Right renal cortex interstitium (tissue), 3 donors: ENCODE measurements at places on chromosomes 12 and 14. TPM values are rescaled to one million over a fixed set of nuclear protein-coding genes. Genes with fewer than 3 reads are reported as not detected.
A peak's percentile ranks its signal among the peaks of the same experiment; 100 is the strongest.

The C12orf50 gene
- polyA plus RNA-seq = 0.45 TPM

The DTX1 gene
- 11.0 TPM for polyA plus RNA-seq

The LHX5 gene
- not detected for polyA plus RNA-seq

The AICDA gene
- 0.79 TPM for polyA plus RNA-seq

The KRT85 gene
- polyA plus RNA-seq = not detected

The RPGRIP1 gene
- polyA plus RNA-seq = 0.39 TPM

DNA sequence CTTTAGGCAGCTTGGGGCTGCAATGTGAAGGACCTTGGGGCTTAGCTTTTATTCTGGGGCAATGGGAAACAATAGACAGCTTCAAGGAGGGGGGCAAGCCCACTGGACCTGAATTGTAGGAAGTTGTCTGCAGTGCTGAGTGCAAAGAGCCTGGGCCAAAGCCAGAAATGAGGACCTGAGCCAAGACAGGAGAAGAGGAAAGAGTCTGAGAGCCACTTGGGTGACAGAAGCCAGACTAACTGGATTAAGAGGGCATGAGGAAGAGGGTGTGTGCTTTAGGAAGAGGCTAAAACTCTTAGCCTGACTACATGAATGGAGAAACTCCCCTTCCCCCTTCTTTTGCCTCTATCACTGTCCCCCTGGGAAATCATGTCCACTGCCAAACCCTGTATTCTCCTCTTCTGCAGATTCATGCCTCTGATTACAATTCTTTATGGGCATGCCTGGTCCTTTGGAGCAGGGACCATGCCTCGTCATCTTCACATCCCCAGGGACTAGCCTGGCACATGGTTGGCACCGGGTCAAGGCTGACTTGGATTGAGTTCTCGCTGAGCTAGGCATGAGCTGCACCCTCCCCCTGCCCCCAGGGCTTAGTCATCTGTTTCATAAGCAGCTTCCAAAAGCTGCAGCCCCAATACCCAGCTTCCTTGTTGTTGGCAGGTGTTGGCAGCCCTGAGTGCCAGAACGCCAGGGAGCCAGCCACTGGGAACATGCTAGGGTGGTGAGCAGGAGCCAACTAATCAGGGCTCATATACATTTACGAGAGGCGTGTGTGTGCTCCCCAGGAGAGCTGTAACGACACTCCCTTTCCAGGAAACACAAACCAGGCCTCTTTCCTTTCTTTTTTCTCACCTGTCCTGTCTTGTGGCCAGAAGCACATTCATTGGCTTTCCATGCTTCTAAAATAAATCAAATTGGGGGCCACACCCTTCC is 27.7 kb upstream of the JDP2 start:
- no peak for DNase-seq

- no peak for DNase-seq
Observed at GRCh38 chr14:53124786-53125185, 28.3 kb downstream of the DDHD1 start.

- DNase-seq = no peak
Observed at GRCh38 chr14:79134361-79134760, 964.2 kb downstream of the NRXN3 start.

DNA sequence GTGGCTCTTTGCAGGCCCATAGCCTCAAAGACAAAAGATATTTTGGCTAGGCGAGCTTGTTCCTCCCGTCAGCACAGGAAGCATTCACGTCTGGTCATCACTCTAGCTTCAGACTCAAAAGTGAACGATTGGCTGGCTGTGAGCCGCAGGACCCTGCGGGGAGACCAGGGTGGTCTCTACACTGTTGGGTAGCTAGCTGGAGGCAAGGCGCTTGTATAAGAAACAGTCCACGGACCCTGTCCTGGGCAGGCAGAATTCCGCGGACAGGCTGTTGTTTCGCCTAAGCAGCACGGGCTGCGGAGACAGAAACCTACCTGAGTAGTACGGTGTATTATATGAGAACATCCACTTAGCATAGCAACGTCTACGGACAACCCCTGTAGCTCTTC is 29.6 kb downstream of the WBP11 start:
- DNase-seq = no peak

DNA sequence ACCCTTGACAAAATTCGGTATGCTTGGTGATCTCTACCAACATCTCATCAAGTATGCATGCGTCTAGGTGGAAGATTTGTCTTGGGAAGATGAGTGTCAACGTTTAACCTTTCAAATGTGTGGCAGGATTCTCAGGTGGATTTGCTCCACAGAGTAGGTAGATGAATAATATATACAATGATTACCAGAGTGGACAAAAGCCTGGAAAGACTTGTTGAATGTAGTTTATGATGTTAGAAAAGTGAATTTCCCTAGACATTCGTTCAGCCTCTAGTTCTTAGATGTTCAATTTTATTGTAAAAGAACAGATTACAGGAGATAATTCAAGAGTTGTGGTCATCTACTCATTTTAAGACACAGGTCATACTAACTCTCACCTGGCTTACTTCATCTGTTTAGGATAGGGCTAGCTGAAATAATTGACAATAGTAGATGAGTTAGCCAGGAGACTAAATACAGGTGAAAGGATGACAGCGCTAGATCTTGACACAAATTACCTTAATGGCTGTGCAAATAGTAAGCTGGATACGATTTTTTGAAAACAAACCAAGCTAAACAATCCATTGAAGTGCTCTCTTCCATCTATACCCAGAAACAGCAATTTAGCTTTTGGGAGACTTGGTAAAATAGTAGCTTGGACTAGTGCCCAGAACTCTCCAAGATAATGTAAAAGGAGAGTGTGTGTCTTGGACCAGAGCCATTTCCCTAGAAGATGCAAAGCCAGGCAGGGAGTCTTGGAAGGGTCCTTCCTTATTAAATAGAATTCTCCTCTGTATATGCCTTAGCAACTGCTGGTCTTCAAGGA is 168.0 kb downstream of the DACT1 start:
- DNase-seq = peak; percentile 69

DNA sequence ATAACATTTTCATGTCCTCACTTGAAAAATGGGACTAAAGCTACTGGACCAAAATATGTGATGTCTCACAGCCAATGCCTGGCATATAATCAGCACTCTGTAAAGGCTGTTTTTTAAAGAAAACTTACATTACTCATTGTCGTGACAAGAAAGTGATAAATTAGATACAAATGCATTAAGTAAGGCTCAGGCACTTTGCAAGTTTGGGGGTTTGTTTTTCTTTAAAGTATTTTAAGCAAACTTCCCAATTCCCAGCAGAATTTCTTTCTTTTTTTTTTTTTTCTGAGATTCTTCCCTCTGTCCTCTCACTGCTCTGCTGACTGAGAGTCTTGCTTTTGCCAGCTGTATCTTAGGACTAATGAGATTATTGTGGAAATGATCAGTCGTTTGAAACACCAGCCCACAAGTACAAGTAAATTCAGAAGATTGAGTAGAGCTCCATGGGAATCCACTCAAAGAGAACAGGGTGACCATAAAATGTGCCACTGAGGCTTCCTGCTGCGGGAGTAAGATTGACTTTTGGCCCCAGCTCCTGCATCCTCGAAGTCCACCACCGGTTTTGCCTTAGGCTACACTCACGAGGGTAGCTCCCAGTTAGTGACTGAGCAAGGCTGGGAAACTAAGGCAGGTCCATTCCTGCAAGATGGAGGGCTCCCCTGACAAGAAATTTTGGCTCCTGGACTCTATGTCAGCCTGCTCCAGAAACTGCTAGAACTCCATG is 82.8 kb downstream of the TMTC1 start:
- DNase-seq = no peak

- no peak for DNase-seq
Observed at GRCh38 chr12:16467272-16467671, 119.8 kb downstream of the MGST1 start.

DNA sequence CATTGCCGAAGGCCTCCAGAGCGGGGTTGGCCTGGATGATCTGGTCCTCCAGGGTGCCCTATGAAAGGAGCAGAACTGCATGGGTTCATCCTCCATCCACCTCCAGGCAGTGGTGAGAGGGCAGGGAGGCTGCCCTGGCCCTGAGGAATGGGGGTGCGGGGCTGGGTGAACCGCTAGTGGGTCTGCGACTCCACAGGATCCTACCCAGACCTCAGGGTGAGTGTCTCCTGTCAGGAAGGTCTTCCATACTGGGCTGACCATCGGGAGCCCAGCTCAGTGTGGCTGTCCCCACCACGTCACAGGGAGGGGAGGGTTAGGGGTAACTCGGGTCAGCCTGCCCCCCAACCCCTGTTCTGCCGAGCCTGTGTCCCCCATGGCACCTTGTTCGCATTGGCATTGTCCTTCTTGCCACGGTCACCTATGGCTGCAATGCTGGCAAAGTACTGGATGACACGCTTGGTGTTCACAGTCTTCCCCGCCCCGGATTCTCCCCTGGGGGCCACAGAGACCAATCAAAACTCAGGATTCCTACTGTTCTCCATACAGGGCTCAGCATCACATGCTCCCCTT is 3.7 kb downstream of the MYH6 start:
- DNase-seq = no peak

DNA sequence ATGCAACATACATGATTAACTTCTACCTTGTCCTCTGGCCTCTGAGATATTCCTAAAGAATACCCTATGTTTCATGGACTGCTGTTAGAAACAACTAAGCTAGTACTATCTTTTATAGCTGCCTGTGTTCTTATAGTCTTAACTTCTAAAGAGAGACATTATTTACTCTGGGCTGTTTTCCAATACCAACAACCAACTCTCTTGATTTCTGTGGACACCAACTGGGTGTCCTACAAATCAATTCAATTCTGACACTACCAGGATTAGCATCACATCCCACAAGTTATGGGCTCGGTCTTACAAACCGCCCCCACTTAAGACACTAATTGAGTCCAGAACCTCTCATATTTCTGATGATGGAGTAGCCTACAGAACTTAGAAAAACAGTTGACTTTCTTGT is 8.3 kb downstream of the XPOT start:
- DNase-seq = no peak

GRCh38 chr12:13116259-13116658 is 12.8 kb upstream of the GSG1 start:
- no peak for DNase-seq

DNA sequence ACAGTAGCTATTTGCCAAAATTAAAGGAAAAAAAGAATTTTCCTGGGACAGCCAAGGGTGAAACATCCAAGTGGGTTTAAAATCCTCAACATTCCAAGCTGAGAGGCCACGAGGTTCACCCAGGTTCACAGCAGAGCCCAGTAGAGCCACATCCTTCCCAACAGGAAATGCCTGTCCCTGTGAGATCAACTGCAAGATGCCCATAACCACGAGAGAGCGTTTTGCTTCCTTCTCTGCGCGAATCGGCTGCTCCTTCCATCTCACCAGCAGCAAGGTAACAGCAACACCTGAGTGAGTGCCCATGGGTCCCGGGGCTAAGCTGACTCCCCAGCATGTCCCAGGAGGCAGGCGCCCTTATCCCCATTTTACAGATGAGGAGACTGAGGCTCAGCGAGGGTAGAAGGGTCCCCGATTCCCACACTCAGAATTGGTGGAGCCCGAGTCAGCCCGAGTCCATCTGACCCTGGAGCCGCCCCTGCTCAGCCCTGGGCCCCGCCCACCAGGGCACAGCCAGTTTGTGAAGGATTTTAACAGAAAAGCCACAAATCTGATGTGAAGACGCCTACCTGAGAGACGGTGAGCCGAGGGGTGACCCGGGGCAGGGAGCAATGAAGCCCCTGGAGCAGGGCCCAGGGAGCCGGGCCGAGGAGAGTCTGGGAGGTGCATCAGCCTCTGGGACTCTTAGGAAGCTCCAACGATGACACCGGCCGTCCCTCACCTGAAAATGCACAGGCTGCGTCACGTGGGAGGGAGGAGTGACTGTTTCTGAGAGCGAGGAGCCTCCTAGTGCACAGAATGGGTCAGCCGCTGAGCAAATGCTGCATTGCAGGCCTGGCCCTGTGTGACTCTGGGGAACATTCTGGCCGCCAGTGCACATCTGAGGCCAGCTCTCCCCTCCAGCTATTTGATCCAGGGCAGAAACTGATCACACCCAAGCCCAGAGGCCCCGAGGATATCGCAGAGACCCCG is 236.9 kb upstream of the SFSWAP start:
- DNase-seq = no peak

DNA sequence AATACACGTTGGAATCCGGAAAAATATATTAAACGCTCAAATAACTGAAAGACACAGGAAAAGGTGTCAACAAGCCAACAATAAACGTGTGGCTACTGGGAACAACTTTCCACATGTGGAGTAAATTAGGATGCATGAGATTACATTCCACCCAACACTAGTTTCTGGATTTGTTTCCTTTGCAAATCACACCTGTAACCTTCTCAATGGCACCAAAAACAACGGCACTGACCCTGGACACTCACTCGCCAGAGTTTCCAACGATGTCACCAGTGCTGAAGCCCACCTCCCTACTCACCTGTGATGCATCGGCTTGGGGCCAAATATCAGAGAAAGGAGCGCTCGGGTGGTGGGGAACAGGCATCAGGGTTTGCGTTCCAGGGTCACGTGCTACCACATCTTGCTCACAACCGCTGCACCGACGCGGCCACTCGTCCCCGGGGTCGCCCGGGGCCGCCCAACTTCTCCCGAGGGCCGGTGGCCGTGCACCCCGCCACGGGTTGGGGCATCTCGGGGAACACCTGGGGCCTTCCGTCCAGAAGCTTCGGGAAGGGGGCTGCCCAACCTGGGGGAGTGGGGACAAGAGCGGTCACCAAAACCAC is 629 bp downstream of the PRDM4 start:
- no peak for DNase-seq

DNA sequence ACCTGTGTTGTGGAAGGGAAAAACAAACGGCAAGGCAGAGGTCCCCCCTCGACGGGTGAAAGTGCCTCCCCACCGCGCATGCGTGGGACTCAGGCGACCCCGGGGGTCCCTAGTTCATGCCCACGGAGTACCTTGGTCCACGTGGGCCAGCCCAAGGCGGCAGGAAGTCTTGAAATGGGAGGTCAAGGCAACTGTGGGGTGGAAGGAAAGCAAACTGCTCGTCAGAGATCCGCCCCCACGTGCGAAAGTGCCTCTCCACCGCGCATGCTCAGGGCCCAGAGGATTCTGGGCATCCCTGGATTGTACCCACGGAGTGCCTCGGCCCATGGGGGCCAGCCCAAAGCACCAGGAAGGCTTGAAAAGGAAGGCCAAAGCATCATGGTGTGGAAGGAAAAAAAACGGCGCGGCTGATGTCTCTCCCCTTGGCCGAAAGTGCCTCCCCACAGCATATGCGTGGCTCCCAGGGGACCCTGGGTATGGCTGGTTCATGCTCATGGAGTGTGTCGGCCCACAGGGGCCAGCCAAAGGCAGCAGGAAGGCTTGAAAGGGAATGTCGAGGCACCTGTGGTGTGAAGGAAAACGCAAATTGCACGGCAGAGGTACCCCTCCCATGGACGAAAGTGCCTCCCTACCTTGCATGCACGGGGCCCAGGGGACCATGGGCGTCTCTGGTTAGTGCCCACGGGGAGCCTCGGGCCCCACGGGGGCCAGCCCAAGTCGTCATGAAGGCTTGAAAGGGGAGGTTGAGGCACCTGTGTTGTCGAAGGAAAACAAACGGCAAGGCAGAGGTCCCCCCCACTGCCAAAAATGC is 369.7 kb downstream of the ALG10 start:
- DNase-seq = no peak
